ENCODE measurements at places on chromosomes 1 and 21. TPM values are rescaled to one million over a fixed set of nuclear protein-coding genes. Genes with fewer than 3 reads are reported as not detected.

CNST gene
- total RNA-seq, result 17.2 TPM

DNA sequence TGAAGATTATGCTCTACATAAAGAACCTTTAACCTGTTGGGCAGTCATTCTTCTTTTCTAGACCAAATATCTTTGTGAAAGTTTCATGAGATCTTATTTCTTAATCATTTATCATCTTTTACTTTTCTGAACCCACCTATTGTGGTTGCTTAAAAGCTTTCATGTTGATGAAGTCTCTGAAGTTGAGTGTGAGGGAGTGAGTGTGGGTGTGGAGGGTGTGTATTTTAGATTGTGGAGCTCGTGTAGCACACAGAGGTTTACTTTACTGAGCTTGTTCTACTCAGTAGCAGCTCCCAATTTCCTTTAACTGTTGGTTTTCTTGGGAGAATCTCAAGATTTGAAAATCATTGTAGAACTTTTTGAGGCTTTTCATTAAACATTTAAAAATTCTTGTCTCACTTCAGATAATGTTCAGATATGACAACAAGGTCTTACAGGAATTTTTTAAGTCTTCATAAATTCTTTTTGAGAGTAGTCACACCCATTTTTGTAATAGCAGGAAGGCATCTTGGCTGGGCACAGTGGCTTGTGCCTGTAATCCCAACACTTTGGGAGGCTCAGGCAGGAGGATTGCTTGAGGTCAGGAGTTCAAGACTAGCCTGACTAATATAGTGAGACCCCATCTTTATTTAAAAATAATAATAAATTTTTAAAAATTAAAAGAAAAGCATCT is 17.0 kb downstream of the SRRM1 start:
- DNase-seq, result no peak
- H3K4me1 ChIP-seq, result no peaks in the 10 kb centered on the region
- H3K27me3 ChIP-seq, result no peaks in the 10 kb centered on the region
- no peak overlapping the region for H3K4me3 ChIP-seq
- peaks cover 94% of the 10 kb centered on the region for H3K36me3 ChIP-seq
- no peak overlapping the region for H3K27ac ChIP-seq

CFHR1 gene
- not detected for total RNA-seq

DNA sequence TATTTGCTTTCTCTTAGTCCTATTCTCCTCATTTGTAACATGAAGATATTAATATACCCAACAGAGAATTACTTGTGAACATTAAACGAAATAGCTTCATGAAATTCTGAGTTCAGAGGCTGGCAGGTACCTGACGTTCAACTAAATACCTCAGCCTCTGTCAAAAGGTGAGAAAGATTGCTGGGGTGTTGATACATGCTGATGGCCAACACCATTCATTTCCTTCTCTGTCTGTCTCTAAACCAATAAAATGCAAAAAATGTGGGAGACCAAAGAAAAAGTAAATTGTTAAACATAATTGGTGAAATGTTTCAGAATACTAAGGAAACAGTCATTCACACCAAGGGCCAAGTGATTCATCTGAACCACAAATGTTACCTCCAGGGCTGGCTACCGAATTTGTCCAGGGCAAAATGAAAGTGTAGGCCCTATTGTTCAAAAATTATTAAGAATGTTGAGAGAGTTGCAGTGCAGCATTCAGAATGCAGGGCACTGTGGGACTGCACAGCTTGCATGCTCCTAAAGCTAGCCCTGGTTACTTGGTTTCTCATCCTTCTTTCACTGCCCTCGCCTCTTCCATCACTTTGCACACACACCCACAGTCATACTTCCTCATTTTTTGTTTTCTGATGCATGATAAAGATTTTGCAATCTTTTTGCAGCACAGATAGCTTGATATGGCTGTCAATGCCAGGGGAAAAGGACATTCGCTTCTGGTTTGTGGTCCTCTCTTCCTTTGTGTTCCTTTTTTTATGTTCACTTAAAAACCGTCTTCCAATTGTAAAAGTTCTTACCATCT is 414.3 kb upstream of the NR5A2 start:
- H3K4me3 ChIP-seq, result no peak overlapping the region
- no peaks in the 10 kb centered on the region for H3K4me1 ChIP-seq
- no peak for DNase-seq
- no peak overlapping the region for H3K27ac ChIP-seq
- 0 out of 2 replicates have a peak, but pooled peaks cover 3% of the 10 kb centered on the region for H3K36me3 ChIP-seq
- no peaks in the 10 kb centered on the region for H3K27me3 ChIP-seq

DNA sequence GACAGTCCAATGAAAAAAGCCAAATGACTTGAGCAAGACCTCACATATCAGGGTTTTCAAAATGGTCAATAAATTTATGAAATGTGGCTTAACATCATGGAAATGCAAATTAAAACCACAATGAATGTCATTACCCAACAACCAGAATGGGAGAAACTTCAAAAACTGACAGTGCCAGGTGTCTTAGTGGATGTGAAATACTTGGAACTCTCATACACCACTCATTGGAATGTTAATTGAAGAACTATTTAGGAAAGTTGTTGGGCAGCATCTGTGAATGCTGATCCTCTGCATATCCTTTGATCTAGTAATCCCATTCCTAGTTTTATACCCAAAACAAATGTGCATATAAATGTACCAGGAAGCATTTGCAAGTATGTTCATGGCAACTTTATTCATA is 19.2 kb upstream of the BACH1 start:
- H3K36me3 ChIP-seq, result no peaks in the 10 kb centered on the region
- H3K4me3 ChIP-seq, result no peak overlapping the region
- H3K27ac ChIP-seq, result no peak overlapping the region
- no peaks in the 10 kb centered on the region for H3K27me3 ChIP-seq

- no peaks in the 10 kb centered on the region for H3K27me3 ChIP-seq
- peaks cover 15% of the 10 kb centered on the region for H3K4me1 ChIP-seq
- no peaks in the 10 kb centered on the region for H3K36me3 ChIP-seq
- H3K27ac ChIP-seq, result no peak overlapping the region
Observed at GRCh38 chr1:162011337-162012012, 12.2 kb downstream of the OLFML2B start.

DNA sequence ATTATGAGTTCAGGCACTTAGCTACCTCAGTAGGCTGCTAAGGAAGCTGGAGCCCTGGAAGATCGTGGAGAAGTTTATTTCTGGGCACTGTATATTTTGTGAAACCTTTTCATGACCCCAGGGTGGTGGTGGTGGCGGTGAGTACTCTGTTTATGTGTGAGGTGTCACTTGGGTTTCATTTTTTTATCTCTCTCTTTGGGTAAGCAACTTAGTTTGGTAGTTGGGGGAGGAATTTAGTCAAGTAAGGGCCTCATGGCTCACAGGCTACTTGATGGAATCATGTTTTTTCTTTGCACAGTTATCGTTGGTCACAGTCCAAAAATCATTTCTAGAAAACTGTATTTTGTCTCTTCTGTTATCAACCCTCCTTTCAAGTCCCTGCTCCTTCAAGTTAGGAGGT is 33.9 kb downstream of the C1orf141 start:
- no peak for DNase-seq
- H3K4me3 ChIP-seq, result no peak overlapping the region
- no peaks in the 10 kb centered on the region for H3K4me1 ChIP-seq
- H3K27me3 ChIP-seq, result no peaks in the 10 kb centered on the region
- H3K27ac ChIP-seq, result no peak overlapping the region

GRCh38 chr1:203178083-203178482 is 2.5 kb upstream of the MYBPH start:
- DNase-seq, result no peak
- H3K27ac ChIP-seq, result no peak overlapping the region
- H3K4me3 ChIP-seq, result no peak overlapping the region
- H3K36me3 ChIP-seq, result no peaks in the 10 kb centered on the region

DNA sequence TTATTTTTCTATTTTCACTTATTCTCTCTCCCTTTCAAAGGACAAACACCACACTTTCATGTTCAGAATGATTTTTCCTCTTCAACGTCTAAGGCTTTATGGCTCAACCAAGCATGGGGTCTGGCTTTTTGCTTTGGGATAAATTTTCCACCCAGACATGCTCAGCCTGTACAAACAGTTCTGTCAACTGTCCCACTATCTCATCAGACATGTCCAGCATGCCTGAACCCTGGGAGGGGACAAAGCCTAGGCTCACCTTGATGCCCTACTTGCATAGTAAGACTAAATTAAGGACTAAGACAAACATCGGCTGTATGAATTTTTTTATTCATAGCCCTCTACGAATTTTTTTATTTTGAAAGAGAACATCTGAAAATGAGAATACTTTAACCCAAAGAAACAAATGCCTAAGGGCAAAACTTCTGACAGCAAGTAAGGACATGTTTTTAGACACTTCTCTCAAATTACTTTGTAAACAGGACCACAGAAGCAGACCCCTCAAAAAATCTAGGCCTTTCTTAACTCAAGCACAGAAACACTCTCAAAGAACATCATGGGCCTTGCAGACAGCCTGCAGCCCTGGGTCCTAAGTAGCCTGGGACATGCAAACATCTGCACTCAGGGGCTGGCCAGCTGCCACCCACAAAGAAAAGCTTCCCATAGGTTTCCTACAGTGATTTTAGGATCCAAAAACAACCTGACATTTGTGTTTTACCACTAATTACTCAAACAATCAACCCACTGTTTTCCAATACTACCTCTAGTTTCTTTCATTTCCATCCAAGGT is 72.3 kb upstream of the PALMD start:
- DNase-seq, result no peak
- no peaks in the 10 kb centered on the region for H3K27me3 ChIP-seq
- no peaks in the 10 kb centered on the region for H3K4me1 ChIP-seq
- no peak overlapping the region for H3K4me3 ChIP-seq
- no peaks in the 10 kb centered on the region for H3K36me3 ChIP-seq

- peaks cover 6% of the 10 kb centered on the region for H3K36me3 ChIP-seq
- H3K4me1 ChIP-seq, result no peaks in the 10 kb centered on the region
- H3K27me3 ChIP-seq, result no peaks in the 10 kb centered on the region
Observed at GRCh38 chr1:36279110-36279788, 26.9 kb upstream of the SH3D21 start.

GRCh38 chr1:36918604-36919003 is 115.7 kb downstream of the GRIK3 start:
- H3K4me3 ChIP-seq, result no peak overlapping the region
- no peaks in the 10 kb centered on the region for H3K36me3 ChIP-seq
- no peak overlapping the region for H3K27ac ChIP-seq
- H3K4me1 ChIP-seq, result peaks cover 7% of the 10 kb centered on the region
- no peaks in the 10 kb centered on the region for H3K27me3 ChIP-seq
- no peak for DNase-seq

- H3K27ac ChIP-seq, result no peak overlapping the region
- H3K4me3 ChIP-seq, result no peak overlapping the region
- peaks cover 4% of the 10 kb centered on the region for H3K4me1 ChIP-seq
- H3K36me3 ChIP-seq, result no peaks in the 10 kb centered on the region
Observed at GRCh38 chr21:37039411-37040075, 33.0 kb downstream of the RIPPLY3 start.

GRCh38 chr1:223012938-223013337 is 130.1 kb downstream of the TLR5 start:
- no peak for DNase-seq
- H3K4me3 ChIP-seq, result no peak overlapping the region
- H3K27me3 ChIP-seq, result peaks cover 8% of the 10 kb centered on the region
- no peak overlapping the region for H3K27ac ChIP-seq

GLIS1 gene
- 0.04 TPM for total RNA-seq

- H3K4me1 ChIP-seq, result no peaks in the 10 kb centered on the region
- H3K4me3 ChIP-seq, result no peak overlapping the region
- no peaks in the 10 kb centered on the region for H3K27me3 ChIP-seq
- no peaks in the 10 kb centered on the region for H3K36me3 ChIP-seq
Observed at GRCh38 chr1:240234485-240235210, 143.0 kb downstream of the FMN2 start.

- H3K27me3 ChIP-seq, result no peaks in the 10 kb centered on the region
- no peaks in the 10 kb centered on the region for H3K4me1 ChIP-seq
- H3K36me3 ChIP-seq, result no peaks in the 10 kb centered on the region
- DNase-seq, result no peak
- H3K27ac ChIP-seq, result no peak overlapping the region
Observed at GRCh38 chr1:228891272-228892034, 156.2 kb downstream of the RHOU start.

All from GM23338 (cell line).